ENCODE measurements at places on chromosomes 1 and 21.

DNA sequence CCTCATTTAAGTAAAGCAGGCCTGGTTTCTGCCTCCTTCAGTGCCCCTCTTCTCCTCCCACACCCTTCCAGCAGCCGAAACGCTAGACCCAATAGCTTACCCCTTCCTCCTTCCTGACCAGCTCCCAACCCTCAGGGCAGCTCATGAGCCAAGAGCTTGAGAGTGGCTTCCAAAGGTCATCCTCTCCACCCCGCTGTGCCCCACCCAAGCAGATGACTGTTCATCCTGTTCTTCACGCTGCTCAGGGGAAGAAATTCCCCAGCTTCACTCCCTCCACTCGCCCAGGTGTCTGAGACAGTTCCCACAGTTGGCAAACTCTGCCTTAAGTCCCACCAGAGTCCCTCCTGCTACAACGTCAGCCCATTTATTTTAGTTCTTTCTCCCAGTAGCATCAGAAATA, 23.4 kb downstream of the ARHGEF19 start:
- no peak for DNase-seq

DNA sequence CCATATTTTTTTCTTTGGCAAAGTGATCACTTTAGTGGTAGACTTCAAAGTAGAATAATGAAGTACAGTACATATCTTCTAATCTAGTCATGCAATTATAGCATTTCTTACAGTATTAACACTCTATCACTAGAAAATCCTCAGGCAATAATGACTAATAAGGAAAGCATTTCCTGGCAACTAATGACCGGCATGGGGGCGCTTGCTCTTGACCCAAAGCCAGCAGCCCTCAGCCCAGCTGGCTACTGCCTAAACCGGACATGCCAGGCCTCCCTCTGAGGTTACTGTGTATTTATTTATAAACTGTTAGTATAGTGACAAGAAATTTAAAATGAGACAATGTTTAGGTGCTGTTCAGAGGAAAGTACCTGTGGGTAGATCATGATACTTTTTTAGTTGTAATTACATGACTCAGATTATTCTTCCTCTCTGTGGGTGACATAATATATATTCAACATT, 633.8 kb downstream of the PTPRC start:
- peak; percentile 73 for DNase-seq

DNA sequence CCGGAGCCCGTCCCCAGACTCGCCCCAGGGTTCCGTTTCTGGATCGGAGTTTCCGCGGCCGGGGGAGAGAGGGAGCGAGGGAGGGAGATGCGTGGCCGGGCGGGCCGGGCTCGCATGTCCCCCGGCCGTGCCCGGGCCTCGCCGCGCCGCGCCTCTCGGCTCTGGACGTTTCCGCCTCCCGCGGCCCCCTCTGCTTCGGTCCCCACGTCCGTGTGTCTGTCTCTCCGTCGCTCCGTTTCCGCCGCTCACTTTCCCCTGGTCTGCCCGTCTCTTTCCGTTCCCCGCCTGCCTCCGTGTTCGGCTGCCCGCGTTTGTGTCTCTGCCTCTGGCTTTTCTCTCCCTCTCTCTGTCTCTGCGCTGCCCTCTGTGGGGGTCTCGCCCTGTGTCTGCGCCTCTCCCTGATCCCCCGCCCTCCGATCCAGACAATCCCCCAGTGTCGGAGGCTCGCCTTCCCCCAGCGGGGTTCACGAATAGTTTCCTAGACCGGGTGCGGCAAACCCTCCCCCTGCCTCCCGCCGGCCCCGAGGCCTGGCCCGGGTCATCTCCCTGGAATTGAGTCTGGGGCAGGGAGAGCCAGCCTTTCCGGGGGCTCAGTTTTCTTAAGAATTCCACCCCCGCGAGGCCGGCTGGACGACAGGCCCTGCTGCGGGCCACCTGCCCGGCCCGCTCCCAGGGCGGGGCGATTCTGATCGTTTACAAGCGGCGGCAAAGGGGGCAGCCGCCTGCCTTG, 735 bp downstream of the NBL1 start:
- DNase-seq = no peak

DNA sequence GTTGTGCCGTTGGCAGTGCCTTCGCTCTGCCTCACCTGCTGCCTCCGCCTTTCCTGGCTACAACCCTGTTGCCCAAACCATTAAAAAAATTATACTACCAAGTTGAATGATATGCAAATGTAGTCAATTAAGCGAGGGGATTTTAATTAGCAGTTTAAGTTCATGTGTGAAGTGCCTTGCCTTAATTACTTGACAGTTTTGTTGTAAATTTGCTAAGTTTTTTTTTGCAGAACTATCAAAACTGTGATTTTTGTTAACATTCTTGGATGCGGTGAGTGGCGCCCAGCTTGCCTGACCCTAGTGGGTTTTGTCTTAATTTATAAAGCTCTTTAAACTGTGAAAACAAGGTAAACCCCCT, 10.9 kb downstream of the SKI start:
- DNase-seq = no peak

DNA sequence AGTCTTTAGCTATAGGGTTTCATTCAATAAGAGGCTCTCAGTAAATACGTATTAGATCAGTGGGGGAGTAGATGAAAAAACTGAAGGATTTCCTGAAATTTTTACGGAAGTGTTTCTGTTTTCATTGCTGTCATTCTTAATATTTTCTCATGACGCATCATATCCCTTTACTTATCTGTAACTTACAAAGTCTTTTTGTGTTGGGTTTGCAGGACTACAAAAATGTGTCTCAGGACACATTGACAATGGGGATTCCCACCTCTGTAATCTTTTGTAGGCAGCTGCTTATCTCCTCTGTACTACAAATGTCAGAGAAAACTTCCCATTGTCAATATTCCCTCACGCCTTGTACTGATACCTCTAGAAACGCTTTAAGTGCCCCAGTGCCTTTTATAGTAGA, 35.5 kb downstream of the CRP start:
- DNase-seq = no peak

GRCh38 chr1:39701049-39701439, 9.8 kb upstream of the HPCAL4 start:
- DNase-seq = no peak

- no peak for DNase-seq
These were observed 81.2 kb upstream of the RAVER2 start for GRCh38 chr1:64663668-64664067.

- DNase-seq = no peak
These were observed 21.1 kb downstream of the CLDN8 start for GRCh38 chr21:30194701-30195299.

All from GM04503 (cell line).